ENCODE measurements at places on chromosomes 12 and 14.

DNA sequence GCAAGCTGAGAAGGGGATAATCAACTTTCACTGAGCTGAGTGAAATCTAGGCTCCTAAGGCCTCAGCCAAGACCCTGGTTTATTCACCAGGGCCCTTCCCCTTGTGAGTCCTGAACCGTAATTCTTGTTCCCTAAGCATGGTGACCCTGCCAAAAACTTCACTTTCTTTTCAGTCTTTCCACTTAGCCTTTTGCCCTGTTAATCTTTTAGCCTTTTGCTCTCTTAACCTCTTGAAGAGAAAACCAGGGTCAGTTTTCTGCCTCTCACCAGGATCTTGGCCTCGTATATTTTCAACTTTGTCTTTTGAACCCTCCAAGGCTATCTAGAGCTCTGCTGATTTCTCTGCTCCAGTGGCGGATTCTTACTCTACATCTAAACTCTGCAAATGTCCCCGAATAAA is 191.0 kb downstream of the PELI2 start:
- no peak for DNase-seq

DNA sequence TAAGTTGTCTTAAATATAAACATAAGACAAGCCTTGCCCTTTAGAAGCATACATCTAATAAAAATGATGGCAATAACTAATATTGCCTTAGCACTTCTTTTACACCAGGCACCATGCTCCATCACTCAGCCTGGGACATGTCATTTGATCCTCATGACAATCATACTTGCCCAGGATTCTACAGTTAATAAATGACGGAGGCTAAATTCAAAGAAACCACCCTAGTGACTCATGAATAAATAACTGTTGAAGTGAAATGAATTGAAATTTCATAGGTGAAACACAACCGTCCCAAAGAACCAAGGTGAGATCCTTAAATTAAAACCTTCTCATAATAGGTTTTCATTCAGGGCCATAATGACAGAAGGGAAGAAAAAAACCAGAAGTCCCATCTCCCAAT is 89.5 kb downstream of the GRIN2B start:
- DNase-seq = no peak

DNA sequence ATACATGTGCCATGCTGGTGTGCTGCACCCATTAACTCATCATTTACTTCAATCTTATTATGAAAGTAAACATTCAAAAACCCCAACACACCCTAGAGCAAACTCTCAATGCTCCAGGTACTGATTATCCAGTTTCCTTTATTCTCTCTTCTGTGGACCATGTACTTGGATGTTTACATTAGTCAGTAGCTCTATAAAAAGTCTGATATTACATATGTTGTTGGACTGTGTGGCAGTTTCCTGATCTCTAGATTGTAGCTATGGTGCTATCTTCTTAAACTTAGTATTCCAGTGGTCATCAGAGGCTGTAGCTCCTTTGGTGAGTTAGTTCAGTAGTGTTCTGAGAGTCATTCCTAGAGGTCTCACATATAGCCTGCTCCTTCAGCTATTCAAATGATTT is 25.1 kb upstream of the ITGA5 start:
- DNase-seq = no peak

DNA sequence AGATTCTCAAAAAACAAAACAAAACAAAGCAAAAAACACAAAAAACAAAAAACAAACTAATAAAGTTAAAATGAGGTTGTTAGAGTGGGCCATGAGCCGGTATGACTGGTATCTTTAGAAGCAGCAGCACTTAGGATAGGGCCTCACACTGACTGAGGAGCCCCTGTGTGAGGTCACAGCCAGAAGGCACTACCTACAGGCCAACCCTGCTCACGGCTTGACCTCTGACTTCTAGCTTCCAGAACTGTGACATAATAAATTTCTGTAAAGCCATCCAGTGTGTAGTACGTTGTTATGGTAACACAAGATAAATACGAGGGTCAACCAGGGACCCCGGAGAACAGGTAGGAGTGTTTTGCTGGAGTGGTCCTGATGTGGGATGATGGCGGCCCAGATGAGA is 629.6 kb downstream of the VRK1 start:
- no peak for DNase-seq

DNA sequence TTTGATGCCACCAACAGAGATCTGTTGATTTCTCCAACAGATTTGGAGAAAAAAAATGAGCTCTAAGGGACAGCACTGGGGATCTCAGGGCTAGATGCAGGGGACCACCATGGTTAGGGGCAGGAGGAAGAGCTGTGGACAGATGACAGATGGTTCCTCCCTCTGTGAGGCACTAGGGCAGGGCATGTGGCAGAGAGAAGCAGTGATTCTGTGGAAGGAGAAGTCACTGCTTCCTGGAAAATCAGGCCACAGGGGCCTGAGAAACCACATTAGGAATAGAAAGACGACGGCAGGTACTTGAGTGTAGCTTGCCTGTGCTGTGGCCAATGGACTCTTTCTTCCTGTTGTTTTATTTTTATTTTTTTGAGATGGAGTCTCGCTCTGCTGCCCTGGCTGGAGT is 24.9 kb upstream of the TMED2 start:
- DNase-seq = no peak

GRCh38 chr12:113846883-113847755 is 119.0 kb downstream of the RBM19 start:
- no peak for DNase-seq

DNA sequence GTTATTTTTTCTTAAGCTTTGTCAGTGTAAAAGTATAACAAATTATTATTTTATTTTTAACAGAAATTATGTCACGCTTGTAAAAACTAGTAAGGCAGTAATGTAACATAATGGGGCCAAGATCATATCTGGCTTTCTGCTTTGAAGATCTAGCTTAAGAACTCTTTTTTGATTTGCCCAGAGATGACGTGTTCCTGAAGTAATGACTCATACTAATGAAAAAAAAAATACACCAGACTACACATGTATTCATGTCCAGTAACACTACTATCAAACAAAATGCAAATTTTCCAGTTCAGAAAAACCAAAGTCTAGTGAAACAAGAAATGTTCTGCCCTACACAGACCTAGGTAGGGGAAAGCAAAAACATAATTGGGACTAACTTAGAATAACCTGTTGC is 432.2 kb upstream of the ATXN7L3B start:
- DNase-seq = no peak

- DNase-seq = no peak
Observed at GRCh38 chr14:99468836-99469592, 11.6 kb downstream of the SETD3 start.

- DNase-seq = no peak
Observed at GRCh38 chr14:76677534-76678145, 83.6 kb upstream of the VASH1 start.

DNA sequence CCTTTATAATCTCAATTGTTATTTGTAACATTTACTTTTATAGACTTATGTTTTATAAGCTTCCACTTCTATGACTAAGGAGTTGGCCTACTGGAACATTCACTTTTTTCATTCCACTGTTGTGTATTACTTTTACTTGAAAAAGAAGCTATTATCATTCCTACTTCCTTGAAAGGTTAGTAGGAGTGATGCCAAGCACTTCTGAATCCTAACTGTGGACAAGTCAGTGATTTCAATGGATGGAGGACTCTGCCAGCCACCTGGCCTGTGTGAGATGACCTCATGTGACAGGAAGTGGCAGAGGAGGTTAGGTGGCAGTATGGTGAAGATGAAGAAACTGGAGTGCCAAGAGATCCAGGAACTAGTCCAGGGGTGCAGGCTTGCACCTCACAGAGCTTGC is 46.0 kb downstream of the TECPR2 start:
- no peak for DNase-seq

GRCh38 chr12:19829100-19829853 is 390.0 kb downstream of the AEBP2 start:
- no peak for DNase-seq
